AG10803 (cell line): ENCODE measurements at places on chromosomes 11 and 22.

DNA sequence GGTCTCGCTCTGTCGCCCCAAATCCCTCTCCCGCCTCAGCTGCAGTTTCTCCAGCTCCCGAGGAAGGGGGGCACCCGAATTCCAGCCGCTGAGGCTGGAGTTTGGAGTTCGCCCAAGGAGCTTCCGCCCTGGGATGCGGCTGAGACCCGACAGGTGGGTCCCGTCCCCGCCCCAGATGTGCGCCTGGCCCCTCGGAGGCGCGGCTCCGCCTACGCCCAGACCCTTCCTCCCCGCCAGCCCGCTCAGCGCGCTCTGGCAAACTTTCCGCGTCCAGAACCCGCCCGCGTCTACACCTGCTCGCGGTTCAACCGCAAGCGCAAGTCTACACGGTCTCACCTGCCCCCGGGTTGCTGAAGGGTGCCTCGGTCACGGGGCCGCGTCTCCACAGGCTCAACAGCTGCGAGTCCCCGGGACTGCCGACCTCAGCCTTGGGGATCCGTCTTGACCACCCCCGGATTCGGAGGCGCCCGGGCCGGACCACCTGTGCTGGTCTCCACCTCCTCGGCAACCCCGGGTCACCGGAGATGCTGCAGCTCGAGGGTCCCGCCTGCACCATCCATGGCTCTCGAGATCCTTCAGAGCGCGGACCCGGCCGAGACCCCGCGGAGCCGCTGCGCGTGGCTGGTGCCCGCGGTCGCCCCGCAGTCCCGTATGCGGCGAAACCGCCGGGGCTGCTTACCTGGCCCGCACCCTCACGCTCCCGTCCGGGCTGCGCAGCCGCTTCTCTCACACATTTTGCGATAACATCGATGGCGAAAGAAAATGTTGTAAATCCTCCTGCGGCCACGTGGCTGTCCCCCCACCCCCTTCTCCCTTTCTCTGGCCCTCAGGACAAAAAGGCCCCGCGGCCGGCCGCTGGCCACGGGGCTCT lies 63.6 kb downstream of the NFAM1 start:
- DNase-seq = no peak

GRCh38 chr22:50695421-50696250 lies 23.0 kb downstream of the SHANK3 start:
- DNase-seq = no peak

DNA sequence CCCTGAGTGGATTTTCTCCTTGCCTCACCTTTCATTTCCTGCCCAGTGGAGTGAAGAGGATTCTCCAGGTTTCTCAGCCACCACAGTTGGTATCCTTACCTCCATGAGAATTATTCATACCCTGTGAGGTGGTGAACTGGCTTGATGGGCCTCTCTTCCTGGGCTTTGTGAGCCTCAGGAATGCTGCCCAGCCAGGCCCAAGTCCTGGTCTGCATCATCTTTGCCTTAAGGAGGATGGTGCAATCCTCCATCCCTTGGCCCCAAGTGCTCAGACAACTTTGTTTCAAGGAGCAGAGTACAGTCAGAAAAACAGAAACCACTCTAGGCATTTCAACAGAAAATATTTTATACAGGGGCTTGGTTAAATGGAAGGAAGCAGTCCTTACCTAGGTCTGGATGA lies 114.2 kb upstream of the CADM1 start:
- peak; percentile 42 for DNase-seq

- DNase-seq = no peak
These were observed 79.8 kb downstream of the PGR start for GRCh38 chr11:101049813-101050212.
